Stimulated activated CD4-positive, alpha-beta T cell treated with anti-CD3 and anti-CD28 coated beads, Interleukin-15, amount 100 ng/mL, for 1 hour (primary cell): ENCODE measurements at places on chromosomes 12 and 14.
A peak's percentile ranks its signal among the peaks of the same experiment; 100 is the strongest.

DNA sequence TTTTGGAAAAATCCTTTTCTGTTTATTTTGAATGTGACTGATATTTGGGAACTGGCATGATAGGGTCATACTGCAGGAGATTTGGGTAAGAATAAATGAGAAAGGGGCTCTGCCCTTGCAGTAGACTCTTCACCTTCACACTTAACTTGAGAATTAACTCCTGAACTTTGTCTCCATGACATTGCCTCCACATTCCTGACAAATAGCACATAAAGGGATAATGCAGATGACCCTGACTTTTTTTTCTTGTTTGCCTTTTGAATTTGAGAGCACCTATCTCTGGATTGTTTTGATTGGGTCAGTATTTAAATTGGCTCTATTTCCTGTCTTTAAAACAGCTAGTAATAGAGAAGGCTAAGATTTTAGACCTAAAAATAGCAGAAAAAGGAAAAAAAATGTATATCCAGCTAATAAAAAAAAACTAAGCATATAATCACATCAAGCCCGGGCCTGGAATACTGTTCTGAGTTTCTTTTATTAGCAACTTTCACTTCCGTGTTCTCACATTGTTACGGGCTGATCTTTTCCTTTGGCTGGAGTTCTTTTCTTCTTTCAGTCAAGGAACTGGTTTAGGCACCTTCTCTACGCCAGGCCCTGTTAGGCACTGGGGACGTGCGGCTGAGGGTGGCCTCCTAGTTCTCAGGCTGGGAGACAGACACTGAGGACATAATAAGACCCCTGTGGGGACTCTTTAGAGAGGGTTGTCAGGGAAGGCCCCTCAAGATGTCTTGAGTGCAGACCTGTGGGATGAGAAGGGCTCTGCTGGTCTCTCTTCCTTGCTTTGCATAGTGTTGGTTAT, 53.1 kb upstream of the GNPNAT1 start:
- no peak for DNase-seq

DNA sequence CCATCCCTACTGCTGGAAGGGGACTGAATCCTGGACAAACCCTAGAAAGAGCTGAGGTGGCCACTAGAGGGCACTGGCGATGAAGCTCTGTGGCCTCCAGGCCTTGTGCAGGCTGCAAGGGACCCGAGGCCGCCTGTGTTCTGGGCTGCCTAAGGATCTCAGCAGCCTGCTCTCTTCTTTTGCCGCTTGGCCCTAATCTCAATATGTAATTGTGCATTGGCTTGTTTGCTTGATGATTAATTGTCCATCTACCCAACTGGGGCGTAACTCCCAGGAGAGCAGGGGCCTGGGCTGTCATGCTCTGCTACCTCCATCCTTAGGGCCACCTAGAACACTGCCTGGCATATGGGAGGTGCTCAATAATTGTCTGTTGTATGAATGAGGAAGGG, 73.8 kb downstream of the SYNE3 start:
- DNase-seq = peak; percentile 50

GRCh38 chr14:35212471-35213142, 79.6 kb upstream of the PSMA6 start:
- DNase-seq = no peak

GRCh38 chr14:91867316-91867988, at the start of gene TC2N:
TSS of gene TC2N (minus strand) at chr14:91867536. CDS start at chr14:91813769, 53,767 bp downstream.
- peak; percentile 15 for DNase-seq

GRCh38 chr12:92581604-92582003, 121.2 kb upstream of the PLEKHG7 start:
- DNase-seq = no peak

DNA sequence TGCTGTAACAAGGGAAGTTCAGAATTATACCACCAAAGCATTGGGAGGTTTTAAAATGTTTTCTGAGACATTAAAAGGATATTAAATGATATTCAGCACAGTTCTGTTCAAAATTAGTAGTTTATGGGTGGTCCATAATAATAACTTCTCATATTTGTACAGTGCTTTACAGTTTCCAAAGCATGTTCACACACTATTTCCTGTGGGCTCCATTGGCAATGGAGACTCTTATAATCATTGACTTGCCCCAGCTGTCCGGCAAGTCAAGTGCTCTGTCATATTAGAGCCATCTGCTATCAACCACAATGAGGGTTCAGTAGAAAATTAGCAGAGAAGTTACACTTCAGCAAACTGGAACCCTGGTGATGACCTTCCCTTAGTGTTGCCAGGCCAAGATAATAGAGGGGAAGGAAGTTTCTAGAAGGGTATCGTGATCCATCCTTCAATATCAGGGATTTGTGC, 526.6 kb upstream of the CCDC196 start:
- no peak for DNase-seq

GRCh38 chr12:4813741-4814140, 93.5 kb downstream of the GALNT8 start:
- no peak for DNase-seq

DNA sequence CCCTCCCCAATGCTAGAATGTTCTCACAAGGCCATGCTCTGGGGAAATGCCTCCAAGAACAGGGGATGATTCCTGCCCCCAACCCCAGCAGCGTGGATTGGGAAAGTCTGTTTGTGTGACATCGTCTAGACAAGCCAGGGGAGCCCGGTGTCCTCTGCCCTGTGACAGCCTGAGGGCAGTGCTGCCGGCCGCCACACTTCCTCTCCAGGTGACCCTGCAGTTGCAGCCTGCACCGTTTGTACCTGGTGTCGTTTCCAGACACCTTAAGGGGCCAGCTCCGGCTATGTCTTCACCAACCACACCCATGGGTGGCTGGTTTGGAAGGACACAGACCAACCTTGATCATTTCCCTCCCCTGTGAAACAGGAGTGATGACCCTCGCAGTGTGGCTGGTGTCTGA, 372.6 kb downstream of the BCL11B start:
- no peak for DNase-seq

- DNase-seq = no peak
These were observed 6.3 kb upstream of the DCAF4 start for GRCh38 chr14:72920008-72920407.

- no peak for DNase-seq
These were observed 119.8 kb downstream of the KICS2 start for GRCh38 chr12:64102339-64102738.
